ENCODE measurements at places on chromosomes 3 and 15. TPM values are rescaled to one million over a fixed set of nuclear protein-coding genes. Genes with fewer than 3 reads are reported as not detected.

- no peak for DNase-seq
These were observed 9.4 kb downstream of the SENP2 start for GRCh38 chr3:185595526-185595925.

- DNase-seq = no peak
These were observed 22.1 kb upstream of the LARS2 start for GRCh38 chr3:45366290-45366689.

- no peak for DNase-seq
These were observed 868 bp downstream of the BTBD1 start for GRCh38 chr15:83066034-83066733.

GRCh38 chr15:47431501-47431900 is 285.8 kb upstream of the SEMA6D start:
- no peak for DNase-seq

DNA sequence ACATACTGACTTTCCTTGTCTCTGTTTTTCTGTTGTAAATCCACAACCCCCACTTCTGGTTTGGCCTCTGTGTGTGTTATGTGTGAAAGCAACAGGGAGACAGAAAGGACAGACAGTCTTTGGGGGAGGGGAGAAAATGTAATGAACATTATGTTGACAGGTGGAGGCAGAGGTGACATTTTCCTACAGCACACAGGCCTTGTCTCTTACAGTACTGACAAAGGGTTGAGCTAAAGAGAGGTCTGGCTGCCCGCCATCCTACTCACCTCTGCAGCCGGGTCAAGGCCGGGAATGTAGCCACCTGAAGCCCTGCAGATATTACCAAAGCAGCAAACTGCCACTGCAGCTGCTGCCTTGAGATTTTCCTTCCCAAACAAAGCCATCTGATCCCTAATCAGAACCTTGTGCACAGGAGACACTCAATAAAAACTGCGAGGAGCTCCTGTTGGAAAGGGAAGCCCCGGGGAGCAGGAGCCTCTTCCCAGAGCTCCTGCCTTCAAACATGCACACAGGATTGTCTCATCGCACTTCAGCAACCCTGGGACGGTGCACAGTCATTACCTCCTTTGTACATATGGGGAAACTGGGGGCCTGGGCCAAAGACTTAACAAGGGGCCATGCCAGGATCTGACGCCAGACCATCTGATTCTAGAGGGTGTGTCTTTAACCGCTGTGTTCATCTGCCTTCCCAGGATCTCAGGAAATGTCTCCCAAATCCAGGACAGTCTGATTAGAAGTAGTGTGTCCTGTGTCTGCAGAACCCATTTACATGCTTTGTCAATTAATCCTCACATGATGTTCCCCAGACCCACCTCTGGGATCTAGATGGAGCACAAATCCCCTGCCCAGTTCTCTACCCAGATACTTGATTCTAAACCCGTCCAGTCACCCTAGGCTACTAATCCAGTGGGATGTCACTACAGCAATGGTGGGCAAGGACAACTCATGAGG is 14.2 kb downstream of the MYO5C start:
- DNase-seq = no peak

GRCh38 chr3:68703066-68703465 is 229.3 kb downstream of the TAFA4 start:
- DNase-seq = no peak

DNA sequence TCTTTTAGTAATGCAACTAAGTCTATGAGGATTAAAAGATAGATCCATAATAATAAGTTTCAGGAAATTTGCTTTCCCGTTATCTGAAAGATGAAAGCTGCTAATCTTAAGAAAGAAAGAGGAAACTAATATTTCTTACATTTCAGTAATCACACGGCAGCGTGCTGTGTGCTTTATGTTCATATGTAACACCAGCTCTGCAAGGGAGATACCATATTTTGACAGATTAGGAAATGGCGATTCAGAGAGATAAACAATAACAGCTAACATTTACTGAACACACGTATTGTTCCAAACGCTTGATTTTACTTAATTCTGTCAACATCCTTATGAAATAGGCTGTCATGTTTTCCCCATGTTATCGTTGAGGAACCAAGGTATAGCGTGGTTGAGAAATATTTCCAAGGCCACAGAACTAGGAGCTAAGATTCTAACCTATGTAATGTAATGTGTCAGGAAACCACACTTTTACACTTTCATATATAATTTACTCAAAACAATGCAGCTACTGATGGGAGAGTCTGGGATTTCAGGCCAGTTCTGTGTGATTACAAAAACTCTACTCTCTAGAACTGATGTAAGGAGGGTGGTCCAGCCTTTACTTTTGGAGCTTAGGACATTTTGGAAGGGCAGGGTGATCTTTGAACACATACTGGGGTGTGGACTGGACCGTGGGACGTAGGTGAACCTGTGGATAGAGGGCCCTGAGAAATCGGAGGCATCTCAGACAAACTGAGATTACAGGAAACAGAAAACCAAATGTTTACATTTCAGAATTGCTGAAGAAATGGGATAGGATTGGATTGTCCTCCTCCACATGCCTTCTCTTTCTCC is 100.6 kb downstream of the IL1RAP start:
- DNase-seq = no peak

GRCh38 chr3:108079043-108079442 is 11.8 kb downstream of the CD47 start:
- no peak for DNase-seq

GRCh38 chr3:130433306-130433705 is 83.7 kb upstream of the COL6A6 start:
- no peak for DNase-seq

Gene BRPF1
- total RNA-seq = 19.3 TPM

Gene CFAP20DC
- 3.3 TPM for total RNA-seq

Gene IL5RA
- 0.48 TPM for total RNA-seq

Gene ZNF385D
- total RNA-seq = 3.8 TPM

Gene UMPS
- total RNA-seq = 34.1 TPM

Gene GASK1A
- total RNA-seq = 22.6 TPM

Measured in breast epithelium (tissue), 4 donors.